ENCODE measurements at places on chromosomes 2 and 18.
A peak's percentile ranks its signal among the peaks of the same experiment; 100 is the strongest.

DNA sequence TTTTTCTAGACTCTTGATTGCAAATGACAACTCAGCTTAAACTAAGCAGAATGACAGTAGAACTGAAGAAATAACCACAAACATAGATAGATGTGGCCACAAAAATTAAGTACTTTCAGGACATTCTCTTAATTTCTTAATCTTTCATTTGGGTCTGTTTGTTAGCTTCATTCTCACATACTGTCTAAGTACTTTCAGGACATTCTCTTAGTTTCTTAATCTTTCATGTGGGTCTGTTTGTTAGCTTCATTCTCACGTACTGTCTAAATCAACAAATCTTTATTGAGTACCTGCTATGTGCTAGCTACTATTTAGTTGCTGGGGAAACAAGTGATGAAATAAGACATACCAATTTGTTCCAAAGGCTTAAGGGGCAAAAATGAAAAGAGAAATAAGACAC is 35.1 kb downstream of the FAM117B start:
- DNase-seq: no peak
- no peaks in the 10 kb centered on the region for H3K4me1 ChIP-seq
- no peak overlapping the region for H3K27ac ChIP-seq
- H3K36me3 ChIP-seq: no peaks in the 10 kb centered on the region
- H3K27me3 ChIP-seq: no peaks in the 10 kb centered on the region
- no peak overlapping the region for H3K4me3 ChIP-seq

- DNase-seq: no peak
- no peak overlapping the region for H3K27ac ChIP-seq
- no peaks in the 10 kb centered on the region for H3K36me3 ChIP-seq
- H3K4me1 ChIP-seq: no peaks in the 10 kb centered on the region
- H3K27me3 ChIP-seq: no peaks in the 10 kb centered on the region
- no peak overlapping the region for H3K4me3 ChIP-seq
Observed at GRCh38 chr2:204104811-204105210, 168.2 kb downstream of the ICOS start.

DNA sequence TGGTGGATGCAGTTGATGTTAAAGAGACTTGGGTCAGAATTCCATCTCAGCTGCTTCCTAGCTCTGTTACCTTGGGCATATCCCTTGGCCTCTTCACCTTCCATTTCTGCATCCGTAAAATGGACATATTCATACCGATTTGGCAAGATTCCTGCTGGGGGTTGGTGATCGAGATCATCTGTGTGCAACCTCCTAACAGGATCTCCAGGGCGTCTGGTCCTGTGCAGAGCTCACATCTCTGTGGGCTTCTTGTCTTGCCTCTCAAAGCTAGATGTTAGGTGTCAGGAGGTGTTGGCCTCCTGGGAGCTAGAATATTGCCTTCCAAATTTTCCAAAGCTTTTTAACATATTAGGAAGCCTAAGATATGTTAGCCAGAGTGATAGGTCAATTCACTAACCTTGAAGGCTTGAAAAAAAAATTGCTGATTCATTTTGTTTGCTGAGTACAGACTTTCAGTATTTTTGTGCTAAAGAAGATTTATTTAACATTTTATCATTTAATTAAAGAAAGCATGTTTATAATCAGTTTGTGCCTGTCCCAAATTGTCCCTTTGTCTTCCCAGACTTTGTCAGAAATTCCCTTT is 69.7 kb upstream of the ZNF516 start:
- no peak for DNase-seq
- no peak overlapping the region for H3K4me3 ChIP-seq
- no peaks in the 10 kb centered on the region for H3K36me3 ChIP-seq
- H3K4me1 ChIP-seq: no peaks in the 10 kb centered on the region
- no peak overlapping the region for H3K27ac ChIP-seq
- no peaks in the 10 kb centered on the region for H3K27me3 ChIP-seq

- H3K27ac ChIP-seq: no peak overlapping the region
- DNase-seq: no peak
- H3K36me3 ChIP-seq: no peaks in the 10 kb centered on the region
- no peaks in the 10 kb centered on the region for H3K4me1 ChIP-seq
- H3K27me3 ChIP-seq: no peaks in the 10 kb centered on the region
Observed at GRCh38 chr2:14982790-14983189, 350.3 kb downstream of the LRATD1 start.

- H3K4me1 ChIP-seq: no peaks in the 10 kb centered on the region
- DNase-seq: no peak
- no peak overlapping the region for H3K4me3 ChIP-seq
- no peak overlapping the region for H3K27ac ChIP-seq
- no peaks in the 10 kb centered on the region for H3K27me3 ChIP-seq
Observed at GRCh38 chr2:11904941-11905340, 158.5 kb downstream of the LPIN1 start.

- H3K36me3 ChIP-seq: no peaks in the 10 kb centered on the region
- peak overlapping the region; percentile 71 for H3K4me3 ChIP-seq
- H3K4me1 ChIP-seq: no peaks in the 10 kb centered on the region
- H3K27ac ChIP-seq: no peak overlapping the region
- peaks cover 41% of the 10 kb centered on the region for H3K27me3 ChIP-seq
- DNase-seq: no peak
Observed at GRCh38 chr2:26849056-26849999, 1.4 kb downstream of the DPYSL5 start.

DNA sequence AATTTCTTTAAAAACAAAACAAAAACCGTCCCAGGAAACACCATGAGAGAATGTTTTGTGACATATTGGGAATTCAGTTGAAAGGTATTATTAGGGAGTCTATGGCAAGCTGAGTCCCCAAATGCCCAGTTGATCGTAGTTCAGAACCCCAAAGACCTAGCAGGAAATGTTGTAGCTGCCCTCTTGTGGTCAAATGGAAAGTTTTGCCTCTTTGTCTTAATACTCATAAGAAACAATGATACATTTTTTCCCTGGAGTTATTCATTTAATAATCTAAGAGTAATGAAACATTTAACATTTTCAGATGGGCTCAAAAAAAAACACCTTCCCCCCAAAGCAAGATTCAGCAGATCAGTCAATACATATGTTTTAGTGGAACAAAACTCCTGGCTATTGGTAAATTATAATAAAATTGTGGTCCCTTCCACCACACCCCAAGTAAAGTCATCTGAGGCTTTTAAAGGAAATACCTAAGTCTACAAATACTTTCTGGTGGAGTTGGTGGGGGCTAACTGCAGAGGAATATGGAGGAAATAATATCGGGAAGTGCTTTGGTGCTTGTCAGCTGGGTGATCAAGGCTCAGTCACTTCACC is 37.8 kb upstream of the EFEMP1 start:
- no peaks in the 10 kb centered on the region for H3K4me1 ChIP-seq
- no peaks in the 10 kb centered on the region for H3K27me3 ChIP-seq
- H3K36me3 ChIP-seq: no peaks in the 10 kb centered on the region
- H3K27ac ChIP-seq: no peak overlapping the region
- no peak overlapping the region for H3K4me3 ChIP-seq

DNA sequence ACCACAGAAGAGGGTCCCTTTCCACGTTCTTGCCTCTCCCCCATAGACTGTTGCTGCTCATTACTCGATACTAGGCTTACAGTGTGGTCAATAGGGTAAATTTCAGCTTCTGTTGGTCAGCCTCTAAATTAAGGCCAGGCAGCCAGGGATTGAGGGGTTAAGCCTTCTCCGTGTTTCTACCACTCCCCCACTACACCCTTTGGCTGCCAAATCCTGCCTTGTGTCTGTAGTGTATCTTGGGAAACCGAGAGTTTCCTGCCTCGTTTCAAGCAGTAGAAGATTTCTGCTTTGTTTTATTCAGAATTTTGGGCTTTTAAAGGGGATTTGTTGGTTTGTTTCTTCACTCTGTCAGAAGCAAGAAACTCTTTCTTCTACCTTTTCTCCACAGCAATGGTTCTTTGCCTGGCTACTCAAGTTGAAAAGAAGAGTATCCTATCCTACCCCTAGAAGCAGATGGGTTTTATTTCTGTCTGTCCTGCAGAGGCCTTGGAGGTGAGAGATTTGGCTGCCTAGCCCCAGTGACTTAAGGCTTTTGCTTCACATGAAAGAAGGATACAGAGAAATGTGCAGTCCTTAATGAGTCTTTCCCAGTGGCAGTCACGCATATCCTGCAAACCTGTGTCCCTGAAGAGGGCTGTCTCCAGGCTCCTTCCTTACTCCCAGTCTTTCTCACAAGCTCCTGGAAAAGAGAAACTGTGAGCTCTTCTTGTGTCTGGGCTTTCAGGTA is 261.5 kb upstream of the TANK start:
- no peaks in the 10 kb centered on the region for H3K36me3 ChIP-seq
- H3K4me1 ChIP-seq: no peaks in the 10 kb centered on the region
- DNase-seq: no peak
- H3K27me3 ChIP-seq: no peaks in the 10 kb centered on the region

- H3K4me1 ChIP-seq: no peaks in the 10 kb centered on the region
- no peaks in the 10 kb centered on the region for H3K27me3 ChIP-seq
- H3K4me3 ChIP-seq: no peak overlapping the region
Observed at GRCh38 chr18:22223254-22223964, 54.0 kb downstream of the GATA6 start.

DNA sequence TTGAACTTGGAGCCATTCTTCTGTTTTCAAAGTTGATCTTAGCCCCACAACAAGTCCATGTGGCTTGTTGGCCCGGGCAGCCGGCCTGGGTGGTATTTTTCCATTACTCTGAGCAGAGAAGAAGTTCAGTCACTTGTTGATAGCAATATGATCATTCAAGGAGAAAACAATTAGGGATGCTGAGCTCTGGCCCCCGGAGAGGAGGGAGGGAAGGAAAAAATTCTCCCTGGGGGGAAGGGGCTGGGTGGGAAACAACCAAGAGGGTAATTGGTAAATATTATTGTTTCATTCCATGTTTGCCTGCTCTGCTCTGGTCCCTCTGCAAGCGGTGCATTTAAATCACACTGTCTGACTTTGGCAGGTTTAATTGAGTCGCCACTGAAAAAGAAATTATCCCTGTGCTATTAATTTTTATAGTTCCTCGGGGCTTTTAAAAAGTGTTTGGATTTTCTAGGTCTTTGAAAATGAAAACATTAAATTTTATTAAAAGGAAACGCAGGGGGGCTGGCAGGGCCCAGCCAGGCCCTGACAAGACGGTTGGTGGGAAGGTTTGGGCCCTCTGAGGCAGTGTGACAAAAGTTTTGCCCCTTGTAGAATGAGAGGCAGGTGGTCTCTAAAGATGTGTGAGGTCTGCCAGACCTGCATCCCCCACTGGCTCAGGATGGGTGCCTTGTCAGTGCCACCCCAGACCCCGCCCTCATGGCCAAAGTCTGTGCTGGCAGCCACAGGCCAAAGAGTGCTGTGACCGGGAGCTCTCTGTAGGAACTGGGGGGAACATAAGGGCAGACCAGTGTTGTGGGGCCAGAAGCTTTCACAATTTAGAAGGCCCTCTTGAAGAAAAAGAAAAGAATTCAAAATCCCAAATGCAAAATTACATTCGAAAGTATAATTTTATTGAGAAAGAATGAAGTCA is 52.5 kb upstream of the SLC14A2 start:
- no peaks in the 10 kb centered on the region for H3K36me3 ChIP-seq
- no peak overlapping the region for H3K4me3 ChIP-seq
- H3K4me1 ChIP-seq: peaks cover 1% of the 10 kb centered on the region
- no peaks in the 10 kb centered on the region for H3K27me3 ChIP-seq
- H3K27ac ChIP-seq: no peak overlapping the region
- DNase-seq: no peak

DNA sequence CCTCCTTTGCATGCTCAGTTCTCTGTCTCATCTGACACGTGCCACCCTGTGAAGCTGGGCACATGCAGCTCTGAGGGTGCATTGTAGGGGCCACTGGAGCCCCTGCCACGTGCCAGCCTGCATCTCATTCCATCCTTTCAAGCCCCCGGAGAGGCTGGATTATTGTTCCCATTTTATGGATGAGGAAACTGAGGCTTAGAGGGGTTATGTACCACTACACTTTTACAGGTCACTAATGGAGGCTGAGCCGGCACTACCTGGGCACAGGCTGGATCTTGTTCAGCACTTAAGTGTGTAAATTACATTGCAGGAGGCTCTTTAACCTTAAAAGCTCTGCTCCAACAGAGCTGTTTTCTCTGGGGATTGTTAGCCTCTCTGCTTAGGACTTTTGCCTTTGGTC is 47.5 kb downstream of the KCNIP3 start:
- peaks cover 32% of the 10 kb centered on the region for H3K27me3 ChIP-seq
- H3K4me1 ChIP-seq: no peaks in the 10 kb centered on the region
- H3K36me3 ChIP-seq: no peaks in the 10 kb centered on the region

DNA sequence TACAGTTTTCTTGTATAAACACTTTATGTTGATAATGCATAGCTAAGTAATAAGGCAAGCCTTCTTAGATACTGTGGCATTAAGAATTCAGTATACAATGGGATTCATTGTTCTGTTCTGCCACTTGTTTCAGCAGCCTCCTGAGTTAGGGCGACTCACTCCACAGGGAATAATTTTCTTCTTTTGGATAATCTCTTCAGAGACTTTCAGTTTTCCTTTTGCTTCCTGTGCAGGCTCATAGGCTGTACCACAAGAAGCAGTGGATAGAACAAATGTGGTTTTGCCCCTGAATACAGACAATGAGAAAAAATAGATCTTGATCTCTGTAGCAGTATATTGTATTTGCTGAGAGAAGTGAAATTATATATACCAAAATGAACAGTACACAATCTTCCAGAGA is 298.0 kb downstream of the ZNF407 start:
- no peak overlapping the region for H3K4me3 ChIP-seq
- no peaks in the 10 kb centered on the region for H3K4me1 ChIP-seq
- H3K27me3 ChIP-seq: no peaks in the 10 kb centered on the region

DNA sequence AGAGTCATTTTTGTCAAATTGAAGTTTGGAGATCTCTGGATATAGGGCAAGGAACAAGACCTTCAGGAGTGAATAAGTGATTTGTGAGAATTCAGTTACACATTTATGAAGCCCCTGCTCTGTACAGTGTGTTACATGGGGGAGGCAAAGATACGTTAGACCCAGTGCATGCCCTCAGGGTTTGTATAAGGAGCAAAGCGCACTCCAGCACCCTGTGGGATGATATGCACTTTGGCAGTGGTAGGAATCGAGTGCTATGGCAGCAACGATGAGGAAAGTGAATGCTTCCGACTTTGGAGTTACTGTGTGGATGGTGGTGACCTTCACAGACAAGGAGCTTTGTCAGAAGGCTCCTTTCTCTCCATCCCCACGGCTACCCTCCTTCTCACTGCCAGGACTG is 74.3 kb upstream of the ALPP start:
- 0 out of 2 replicates have a peak, but pooled peaks cover 1% of the 10 kb centered on the region for H3K27me3 ChIP-seq
- no peaks in the 10 kb centered on the region for H3K36me3 ChIP-seq
- no peak for DNase-seq
- no peak overlapping the region for H3K27ac ChIP-seq
- H3K4me3 ChIP-seq: no peak overlapping the region

DNA sequence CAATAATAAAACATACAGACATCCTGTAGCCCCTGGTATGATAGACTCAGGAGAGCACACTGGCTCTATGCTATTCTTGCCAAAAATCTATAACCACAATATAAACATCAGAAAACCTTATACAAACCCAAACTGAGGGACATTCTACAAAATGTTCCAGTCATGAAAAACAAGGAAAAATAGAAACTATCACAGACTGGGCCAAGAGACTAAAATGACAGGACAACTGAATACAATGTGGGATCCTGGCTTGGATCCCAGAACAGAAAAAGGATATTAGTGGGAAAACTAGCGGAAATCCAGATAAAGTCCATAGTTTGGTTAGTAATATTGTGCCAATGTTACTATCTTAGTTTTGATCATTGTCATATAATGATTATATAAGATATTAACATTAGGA is 29.6 kb upstream of the EPAS1 start:
- H3K27ac ChIP-seq: no peak overlapping the region
- no peak for DNase-seq
- no peaks in the 10 kb centered on the region for H3K36me3 ChIP-seq
- no peaks in the 10 kb centered on the region for H3K27me3 ChIP-seq
- H3K4me1 ChIP-seq: no peaks in the 10 kb centered on the region

GRCh38 chr2:241891315-241891987 is 21.9 kb downstream of the RTP5 start:
- H3K36me3 ChIP-seq: no peaks in the 10 kb centered on the region
- no peaks in the 10 kb centered on the region for H3K27me3 ChIP-seq
- no peak overlapping the region for H3K4me3 ChIP-seq

Data from iPS DF 6.9 (cell line).